Brain (organoid and tissue), 16 donors: ENCODE measurements at places on chromosomes 5 and 9. TPM values are rescaled to one million over a fixed set of nuclear protein-coding genes. Genes with fewer than 3 reads are reported as not detected.

GMCL2 gene
- polyA plus RNA-seq: not detected

SOHLH1 gene
- polyA plus RNA-seq: 3.9 TPM

F12 gene
- 3.7 TPM for polyA plus RNA-seq

PRSS3 gene
- 22.2 TPM for polyA plus RNA-seq

WDR38 gene
- polyA plus RNA-seq: not detected

SLC1A1 gene
- polyA plus RNA-seq: 4.6 TPM

TRAF1 gene
- 1.9 TPM for polyA plus RNA-seq

ECSCR gene
- 10.6 TPM for polyA plus RNA-seq

TMEM8B gene
- polyA plus RNA-seq: 47.7 TPM

CCDC192 gene
- not detected for polyA plus RNA-seq

C9orf40 gene
- polyA plus RNA-seq: 16.0 TPM

SLC25A2 gene
- not detected for polyA plus RNA-seq

PRUNE2 gene
- 34.8 TPM for polyA plus RNA-seq

SOX30 gene
- polyA plus RNA-seq: not detected

SLC46A2 gene
- not detected for polyA plus RNA-seq

TAF11L5 gene
- not detected for polyA plus RNA-seq

HTR4 gene
- polyA plus RNA-seq: not detected

CANX gene
- 281 TPM for polyA plus RNA-seq

GABRB2 gene
- polyA plus RNA-seq: 1.5 TPM

SLC6A3 gene
- polyA plus RNA-seq: 3.6 TPM

DMRT2 gene
- 4.2 TPM for polyA plus RNA-seq

IFNA13 gene
- not detected for polyA plus RNA-seq

PNPLA7 gene
- polyA plus RNA-seq: 4.3 TPM

CNTLN gene
- 4.0 TPM for polyA plus RNA-seq

WHRN gene
- 37.3 TPM for polyA plus RNA-seq

IL5 gene
- polyA plus RNA-seq: not detected

SLIT3 gene
- polyA plus RNA-seq: 2.6 TPM

SPINK13 gene
- polyA plus RNA-seq: not detected

CETN3 gene
- polyA plus RNA-seq: 25.4 TPM

ENG gene
- polyA plus RNA-seq: 47.3 TPM

CFAP90 gene
- 8.7 TPM for polyA plus RNA-seq
